8988T (cell line): ENCODE measurements at places on chromosomes 12 and 14.

- DNase-seq: no peak
Observed at GRCh38 chr14:77950371-77951063, 150.6 kb downstream of the ADCK1 start.

DNA sequence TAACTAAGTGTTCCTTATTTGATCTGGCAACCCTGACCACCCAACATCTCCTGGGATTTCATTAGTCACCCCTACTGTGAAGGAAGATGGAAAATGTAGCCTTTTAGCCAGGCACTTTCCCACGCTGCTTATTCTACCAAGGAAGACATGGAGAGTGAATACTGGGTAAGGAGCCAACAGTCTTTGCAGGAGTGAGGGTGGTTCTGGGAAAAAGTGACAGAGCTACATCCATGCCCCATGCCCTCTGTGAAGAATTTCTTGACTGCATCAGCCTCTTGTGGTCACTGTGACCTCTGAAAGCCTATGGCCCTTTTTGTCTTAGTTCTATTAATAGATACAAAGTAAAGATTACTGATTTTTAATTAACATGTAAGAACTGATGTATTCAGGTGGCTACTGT is 196.0 kb upstream of the EEA1 start:
- DNase-seq: no peak

DNA sequence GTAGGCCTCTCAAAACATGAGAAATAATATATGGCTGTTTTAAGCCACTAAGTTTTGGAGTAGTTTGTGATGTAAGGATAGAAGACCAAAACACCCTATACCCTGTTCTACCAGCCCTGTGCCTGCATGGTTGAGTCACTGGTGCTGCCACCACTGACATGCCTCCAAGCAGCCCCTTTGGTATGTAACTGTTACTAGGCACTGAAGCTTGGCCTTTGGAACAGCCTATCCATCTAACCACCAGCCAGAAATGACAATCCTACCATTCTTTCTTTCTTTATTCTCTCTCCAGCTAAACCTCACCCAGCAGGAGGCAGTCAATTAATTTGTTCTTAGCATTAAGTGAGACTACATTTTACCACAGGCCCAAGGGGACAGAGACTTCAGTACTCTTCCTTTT is 240.3 kb downstream of the MSRB3 start:
- no peak for DNase-seq

DNA sequence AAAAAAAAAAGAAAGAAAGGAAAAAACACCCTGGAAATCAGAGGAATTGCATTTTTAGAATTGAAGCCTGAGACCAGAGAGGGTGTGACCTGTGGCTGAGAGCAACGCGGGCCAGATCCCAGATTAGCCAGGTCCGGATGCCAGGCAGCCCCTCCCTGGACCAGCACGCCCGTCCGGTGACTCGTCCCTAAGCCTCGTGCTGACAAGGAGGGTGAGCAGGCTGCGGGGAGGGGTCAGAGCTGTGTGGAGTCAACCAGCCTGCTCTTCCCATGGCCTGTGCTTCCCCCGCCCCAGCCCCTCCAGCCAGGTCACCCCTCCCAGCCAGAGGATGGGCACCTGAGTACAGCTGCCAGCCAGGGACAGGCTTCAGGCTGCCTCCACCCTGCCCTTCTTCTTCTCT is 4.2 kb upstream of the KLC1 start:
- DNase-seq: peak; percentile 67

DNA sequence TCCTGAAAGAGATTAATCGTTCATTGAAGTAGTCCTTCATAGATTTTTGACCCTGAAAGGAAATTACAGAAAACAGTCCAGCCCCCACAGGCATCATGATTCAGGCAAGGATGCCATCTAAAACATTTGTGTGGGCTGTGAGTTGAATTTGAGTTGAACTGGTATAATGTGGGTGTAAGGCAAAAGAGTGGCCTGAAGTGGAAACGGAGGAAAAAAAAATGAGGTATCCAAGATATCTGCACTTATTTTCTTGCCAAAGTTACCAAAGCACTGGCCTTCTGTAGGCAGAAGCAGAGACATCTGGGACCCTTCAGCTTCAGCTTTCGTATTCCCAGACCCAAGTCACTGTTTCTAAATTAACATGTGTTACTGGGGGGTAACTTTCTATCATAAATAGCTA is 105.1 kb upstream of the DIO2 start:
- no peak for DNase-seq
